ENCODE measurements at places on chromosomes 6 and 20.

GRCh38 chr6:84549917-84550316, 214.5 kb downstream of the TBX18 start:
- no peak for DNase-seq

DNA sequence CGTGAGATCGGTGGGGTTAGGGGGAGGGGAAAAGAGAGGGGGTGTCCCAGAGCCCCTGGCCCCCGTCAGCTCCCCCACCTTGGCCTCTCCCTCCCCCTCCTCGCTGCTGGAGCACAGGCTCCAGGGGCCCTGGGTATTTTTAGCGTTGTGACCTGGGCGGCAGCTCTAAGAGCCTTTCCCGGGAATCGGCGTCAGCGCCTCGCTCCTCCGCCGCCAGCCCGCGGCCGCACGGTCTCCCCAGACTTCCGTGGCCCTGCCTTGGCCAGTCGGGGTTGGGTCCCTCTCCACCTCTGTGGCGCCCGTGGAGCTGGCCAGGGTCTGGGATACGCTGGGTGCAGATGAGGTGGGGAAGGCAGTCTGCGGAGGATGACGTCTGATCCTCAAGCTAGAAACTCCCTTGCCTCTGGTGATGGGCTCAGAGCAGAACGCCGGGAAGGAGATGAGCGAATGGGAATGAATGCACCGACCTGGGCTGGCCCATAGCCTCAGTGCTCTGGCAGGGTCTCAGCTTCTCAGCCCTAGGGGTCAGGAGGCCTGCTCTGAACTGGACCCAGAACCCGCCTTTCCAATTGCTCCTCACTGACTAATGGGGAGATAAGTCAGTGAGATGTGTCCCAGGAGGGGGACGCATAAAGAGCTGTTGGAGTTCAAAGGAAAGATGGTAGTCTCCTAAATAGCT, 883 bp upstream of the DBNDD2 start:
- no peak for DNase-seq

DNA sequence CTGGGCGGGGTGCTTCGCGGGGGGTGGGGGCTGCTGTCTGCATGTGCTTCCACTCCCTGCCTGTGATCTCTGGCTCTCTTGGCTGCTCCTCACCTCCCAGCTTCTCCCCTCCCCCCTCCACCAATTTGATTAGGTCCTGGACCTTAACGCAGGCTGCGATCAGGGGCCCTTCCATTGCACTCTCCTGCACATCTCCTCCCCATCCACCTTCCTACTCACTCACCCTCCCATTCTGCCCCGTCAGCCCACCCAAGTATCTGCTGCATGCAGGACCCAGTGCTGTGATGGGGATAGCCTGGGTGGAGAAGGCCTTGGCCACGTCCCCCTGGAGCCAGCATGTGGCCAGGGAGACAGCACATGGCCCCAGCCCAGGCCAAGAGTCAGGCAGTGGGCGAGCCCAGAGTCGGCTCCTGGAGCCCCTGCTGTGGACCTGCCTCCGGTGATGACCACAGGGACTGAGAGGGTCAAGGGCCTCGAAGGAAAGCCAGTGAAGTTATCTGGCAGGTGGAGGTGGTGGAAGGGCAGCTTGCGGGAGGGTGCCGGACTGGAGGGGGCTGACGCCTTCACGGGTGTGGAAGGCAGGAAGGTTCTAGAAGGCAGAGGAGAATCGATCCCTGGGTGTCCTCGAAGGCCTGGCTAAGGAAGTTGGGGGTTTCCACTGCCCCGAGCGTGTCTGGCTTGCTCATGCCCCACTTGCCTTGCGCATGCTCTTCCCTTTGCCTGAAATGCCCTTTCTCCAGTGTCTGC, 40.7 kb downstream of the SRC start:
- no peak for DNase-seq

DNA sequence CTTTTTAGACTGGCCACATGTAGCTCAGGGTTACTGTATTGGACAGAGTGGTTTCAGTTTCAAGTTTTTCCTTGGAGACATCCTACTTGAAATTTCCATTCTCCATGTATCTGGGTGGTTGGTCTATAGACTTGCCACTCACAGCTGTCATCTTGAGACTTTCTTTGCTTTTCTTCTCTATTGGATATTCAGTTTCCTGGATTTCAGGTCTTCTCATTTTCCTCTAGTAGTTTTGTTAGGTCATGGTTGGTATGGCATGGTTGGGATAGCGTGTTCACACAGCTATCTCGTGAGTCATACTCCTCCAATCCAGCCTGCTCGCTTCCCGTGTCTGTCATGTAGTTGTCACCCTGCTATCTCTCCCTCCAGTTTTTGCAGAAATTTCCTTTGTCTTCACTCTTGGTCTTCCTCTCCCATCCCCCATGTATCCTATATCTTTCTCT, 48.3 kb downstream of the PTPN1 start:
- DNase-seq, result peak; percentile 71

GRCh38 chr6:52552278-52552643, 24.6 kb downstream of the TRAM2 start:
- no peak for DNase-seq

DNA sequence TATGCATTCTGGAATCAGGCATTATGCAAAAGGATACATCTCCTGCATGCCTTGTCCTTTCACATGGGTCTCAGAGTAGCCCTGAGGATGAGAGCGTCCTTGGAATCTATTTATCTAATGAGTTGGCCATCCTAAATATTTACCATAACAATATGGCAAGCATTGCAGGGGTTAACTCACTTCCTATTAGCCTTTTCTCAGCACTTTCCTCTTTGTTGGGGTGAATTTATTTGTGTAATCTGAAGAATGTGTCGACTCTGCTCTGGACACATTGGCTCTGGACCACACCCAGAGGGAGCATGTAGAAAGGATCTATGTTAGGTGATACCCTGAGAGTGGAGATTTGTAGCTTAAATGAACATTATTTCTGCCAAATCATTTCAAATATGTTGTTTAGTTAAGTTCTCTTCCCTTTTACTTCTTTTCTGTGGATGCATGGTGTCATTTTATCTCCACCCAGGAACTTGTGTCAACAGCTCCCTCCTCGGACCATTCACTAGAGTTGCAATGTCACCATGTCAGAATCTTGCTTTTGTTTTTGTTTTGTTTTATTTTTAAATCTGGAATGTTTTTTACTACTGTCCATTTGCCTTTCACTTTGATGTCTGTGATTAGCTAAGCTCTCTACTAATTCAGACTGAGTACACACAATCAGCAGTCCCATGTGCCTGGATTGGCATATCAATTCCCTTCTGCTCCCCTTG, 757.0 kb upstream of the MMS22L start:
- DNase-seq, result peak; percentile 29

DNA sequence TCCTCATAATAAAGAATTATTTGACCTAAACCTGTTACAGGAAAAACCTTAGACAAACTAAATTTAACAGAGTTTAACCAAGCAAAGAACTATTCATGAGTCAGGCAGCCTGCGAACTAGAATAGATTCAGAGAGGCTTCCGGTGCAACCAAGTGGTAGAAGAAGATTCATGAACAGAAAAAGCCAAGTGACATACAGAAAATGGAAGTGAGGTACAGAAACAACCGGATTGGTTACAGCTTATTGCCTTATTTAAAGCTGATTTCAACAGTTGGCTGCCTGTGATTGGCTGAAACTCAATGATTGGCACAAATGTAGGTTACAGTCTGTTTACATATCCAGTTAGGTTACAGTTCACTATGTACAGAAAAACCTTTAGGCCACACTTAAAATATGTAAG, 10.1 kb downstream of the PPP1R3G start:
- no peak for DNase-seq

DNA sequence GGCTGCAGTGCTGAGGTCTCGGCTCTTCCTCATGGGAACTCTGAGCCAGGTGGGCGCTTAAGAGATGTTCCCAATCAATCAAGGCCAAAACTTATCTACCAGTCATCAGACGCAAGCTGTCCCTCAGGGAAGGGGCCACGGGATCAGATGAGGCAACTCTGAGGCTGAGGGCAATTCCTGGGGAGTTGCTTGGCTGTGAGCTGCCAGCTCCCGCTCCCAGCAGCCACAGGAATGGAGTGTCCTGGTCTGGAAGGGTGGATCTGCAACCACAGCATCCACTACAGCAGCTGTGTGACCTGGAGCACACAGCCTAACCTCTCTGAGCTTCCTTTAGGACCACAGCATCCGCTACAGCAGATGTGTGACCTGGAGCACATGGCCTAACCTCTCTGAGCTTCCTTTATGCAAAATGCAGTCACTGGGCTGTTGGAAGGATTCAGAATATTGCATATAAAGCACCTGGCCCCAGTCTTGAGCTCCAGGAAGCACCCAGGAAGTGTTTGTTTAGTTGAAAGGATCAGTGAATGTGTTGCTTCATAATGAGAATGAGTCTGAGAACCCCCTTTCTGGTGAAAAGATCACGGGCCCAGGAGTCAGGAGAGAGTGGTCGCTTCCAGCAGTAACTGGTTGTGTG, 60.9 kb downstream of the TFAP2C start:
- DNase-seq, result no peak

GRCh38 chr6:7541175-7542064, at the start of gene DSP:
TSS of gene DSP (plus strand) at chr6:7541671. CDS start at chr6:7541916, 245 bp downstream.
- no peak for DNase-seq

GRCh38 chr20:3313683-3314065, 74.7 kb upstream of the SLC4A11 start:
- no peak for DNase-seq

- peak; percentile 28 for DNase-seq
Observed at GRCh38 chr20:33372993-33373441, 28.3 kb downstream of the CDK5RAP1 start.

GRCh38 chr6:144341831-144342527, 56.8 kb downstream of the UTRN start:
- no peak for DNase-seq

DNA sequence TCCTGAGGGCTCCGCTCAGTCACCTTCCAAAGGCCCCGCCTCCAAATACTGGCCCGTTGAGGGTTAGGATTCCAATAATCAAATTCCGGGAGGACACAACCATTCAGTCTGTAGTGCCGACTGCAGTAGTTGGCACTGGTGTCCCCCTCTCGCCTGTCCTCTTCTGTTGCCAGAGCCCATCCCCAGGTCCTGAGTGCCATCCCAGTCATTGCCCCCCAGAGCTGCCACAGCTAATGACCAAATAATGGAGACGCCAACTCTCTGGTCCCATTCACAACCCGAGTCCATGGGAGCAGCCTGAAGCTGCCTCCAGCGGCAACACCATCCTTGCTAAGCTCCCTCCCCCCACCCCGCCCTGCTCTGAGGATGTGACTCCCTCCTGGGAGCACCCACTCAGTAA, 115.9 kb downstream of the JPH2 start:
- no peak for DNase-seq

DNA sequence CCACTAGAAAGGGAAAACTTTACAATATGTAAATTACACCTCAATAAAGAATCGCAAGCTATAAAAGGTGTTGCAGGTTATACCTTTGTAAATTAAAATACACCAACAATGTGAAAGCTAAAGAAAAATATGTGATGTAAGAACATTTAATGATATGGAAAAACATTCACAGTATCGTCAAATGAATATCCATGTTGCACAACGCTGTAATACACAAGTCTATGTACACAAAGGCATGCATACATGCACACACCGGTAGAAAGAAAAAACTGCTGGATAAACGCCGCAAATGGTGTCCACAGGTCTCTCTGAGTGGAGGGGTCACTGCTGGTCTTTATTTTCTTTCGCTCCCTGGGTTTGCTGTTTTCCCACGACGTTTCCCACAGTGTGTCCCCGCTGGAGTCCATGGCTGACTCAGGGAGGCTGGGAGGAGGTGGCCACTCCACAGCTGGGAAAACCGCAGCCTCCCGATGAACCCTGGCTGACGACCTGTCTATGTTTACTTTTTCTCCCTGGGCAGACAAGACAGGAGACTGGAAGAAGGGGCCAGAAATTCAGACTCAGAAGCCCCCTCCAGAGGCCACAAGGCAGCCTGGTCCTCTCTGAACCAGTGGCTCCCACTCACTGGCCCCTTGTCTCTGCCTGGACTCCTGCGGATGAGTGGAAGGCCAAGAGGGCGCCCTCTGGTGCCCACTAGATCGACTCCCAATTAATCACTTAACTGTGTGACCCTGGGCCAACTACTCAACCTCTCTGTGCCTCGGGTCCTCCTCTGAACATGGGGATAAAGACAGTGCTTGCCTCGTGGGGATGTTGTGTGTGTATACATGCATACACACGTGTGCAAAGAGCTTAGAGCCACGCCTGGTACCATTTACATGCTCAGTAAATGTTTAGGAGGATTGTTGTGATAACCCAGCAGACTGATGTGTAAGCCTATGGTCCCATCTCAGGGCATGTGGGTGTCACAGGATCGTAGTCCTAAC, 12.8 kb upstream of the BPI start:
- DNase-seq, result peak; percentile 84

DNA sequence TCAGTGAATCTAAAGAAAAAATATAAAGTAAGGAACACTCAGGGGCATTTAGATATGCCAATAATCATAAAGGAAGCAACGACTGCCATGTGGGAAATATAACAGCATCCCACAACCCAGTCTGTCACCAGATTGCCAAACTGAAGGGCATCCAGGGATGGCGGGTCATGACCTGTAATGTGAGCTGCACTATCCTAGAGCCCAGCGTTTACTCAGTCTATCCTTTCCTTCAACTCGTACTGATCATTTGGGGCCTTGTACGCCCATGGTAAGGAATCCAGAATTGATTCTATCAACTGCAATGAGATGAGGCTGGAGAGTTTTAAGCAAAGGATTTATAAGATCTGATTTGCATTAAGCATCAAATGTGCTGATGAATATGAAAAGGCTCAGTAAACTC, 5.3 kb downstream of the TRPC4AP start:
- no peak for DNase-seq

GRCh38 chr6:31767096-31767645, 4.7 kb downstream of the SAPCD1 start:
- no peak for DNase-seq

GRCh38 chr6:144392536-144392935, 107.4 kb downstream of the UTRN start:
- no peak for DNase-seq

GRCh38 chr6:15489261-15489962, 173.4 kb downstream of the DTNBP1 start:
- DNase-seq, result no peak

- no peak for DNase-seq
Observed at GRCh38 chr6:126955621-126956020, 162.8 kb upstream of the RSPO3 start.

- DNase-seq, result peak; percentile 51
Observed at GRCh38 chr6:131923356-131923755, 27.8 kb downstream of the CCN2 start.

DNA sequence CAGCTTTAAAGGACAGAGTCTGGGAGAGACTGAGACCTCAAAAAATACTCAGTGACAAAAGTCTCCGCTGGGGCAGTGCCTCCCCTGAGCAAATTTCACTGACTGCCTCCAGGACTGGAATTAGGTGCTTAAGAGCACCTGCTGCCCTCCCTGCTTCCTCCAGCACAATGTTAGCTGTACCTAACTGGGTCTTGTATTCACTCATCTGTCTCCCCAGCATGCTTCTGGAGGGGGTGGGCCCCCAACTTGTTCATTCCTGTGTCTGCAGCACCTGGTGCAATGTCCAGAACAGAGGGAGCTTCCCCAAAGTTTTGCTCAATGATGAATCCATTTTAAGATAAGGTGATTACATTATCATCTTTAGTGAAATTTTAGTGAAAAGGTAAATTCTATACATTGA, 650.7 kb downstream of the KIF16B start:
- DNase-seq, result no peak

Measured in H4 (cell line).